ENCODE measurements at places on chromosomes 1 and 21. TPM values are rescaled to one million over a fixed set of nuclear protein-coding genes. Genes with fewer than 3 reads are reported as not detected.

GRCh38 chr21:45831991-45832740 is 149.4 kb upstream of the COL6A1 start:
- no peaks in the 10 kb centered on the region for H3K27me3 ChIP-seq
- DNase-seq: no peak
- H3K4me3 ChIP-seq: no peak overlapping the region
- no peaks in the 10 kb centered on the region for H3K36me3 ChIP-seq

DNA sequence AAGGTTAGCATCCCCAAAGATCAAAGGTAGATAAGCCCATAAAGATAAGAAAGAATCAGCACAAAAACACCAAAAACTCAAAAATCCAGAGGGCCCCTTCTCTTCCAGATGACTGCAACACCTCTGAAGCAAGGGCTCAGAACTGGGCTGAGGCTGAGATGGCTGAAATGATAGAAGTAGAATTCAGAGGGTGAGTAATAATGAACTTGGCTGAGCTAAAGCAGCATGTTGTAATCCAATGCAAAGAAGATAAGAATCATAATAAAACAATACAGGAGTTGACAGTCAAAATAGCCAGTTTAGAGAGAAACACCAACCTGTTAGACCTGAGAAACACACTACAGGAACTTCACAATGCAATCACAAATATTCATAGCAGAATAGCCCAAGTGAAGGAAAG is 406.9 kb upstream of the CXADR start:
- H3K36me3 ChIP-seq: no peaks in the 10 kb centered on the region
- DNase-seq: no peak
- H3K27ac ChIP-seq: no peak overlapping the region
- H3K4me3 ChIP-seq: no peak overlapping the region
- no peaks in the 10 kb centered on the region for H3K27me3 ChIP-seq
- H3K4me1 ChIP-seq: no peaks in the 10 kb centered on the region

DNA sequence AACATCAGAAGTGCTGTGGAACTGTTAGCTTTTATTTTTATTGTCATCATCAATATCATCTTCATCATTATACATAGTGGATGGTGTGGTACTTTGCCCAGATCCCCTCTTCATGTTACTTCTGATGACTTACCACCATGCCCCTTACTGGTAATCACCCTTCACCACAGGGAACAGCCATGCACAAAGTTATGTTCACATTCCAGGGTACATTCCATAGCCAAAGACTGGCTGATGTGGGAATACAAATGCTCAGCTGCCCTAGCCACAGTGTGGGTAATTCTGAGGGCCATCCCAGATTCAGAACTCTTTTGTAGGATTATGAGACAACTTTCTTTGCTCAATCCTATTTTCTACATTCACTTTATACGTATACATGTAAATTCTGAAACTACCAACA is 691.3 kb upstream of the CXADR start:
- H3K4me3 ChIP-seq: no peak overlapping the region
- no peak overlapping the region for H3K27ac ChIP-seq
- no peak for DNase-seq

DNA sequence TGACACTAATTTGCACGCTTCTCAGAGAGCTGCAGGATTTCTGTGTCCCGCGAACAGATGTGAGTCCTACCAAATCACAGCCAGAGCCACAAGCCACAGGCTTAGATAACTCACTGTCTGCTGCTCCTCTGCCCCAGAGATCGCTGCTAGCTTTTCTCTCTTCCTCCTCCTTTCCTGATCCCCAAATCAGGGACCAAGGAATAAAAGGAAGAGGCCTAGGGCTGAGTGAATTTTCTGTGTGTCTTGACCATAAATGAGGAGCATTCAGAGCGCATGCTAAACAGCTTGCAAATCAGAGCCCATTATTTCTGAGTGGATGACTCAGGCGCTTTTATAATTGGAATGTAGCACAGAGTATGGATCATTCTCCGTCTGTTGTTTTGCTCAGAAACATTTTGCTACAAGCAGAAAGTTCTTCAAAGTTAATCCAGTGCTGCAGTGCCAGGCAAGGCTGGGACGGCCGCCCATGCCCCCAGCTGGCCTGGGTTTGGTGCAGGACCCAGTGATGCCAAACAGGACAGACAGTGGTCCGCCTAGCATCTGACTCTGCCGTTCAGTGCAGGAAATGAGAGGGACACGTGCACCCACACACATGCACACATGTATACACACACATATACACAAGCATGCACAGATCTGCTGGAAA is 38.2 kb downstream of the KCNAB2 start:
- H3K36me3 ChIP-seq: peaks cover 66% of the 10 kb centered on the region
- no peak for DNase-seq
- H3K4me3 ChIP-seq: no peak overlapping the region
- no peaks in the 10 kb centered on the region for H3K4me1 ChIP-seq
- no peak overlapping the region for H3K27ac ChIP-seq

Gene MOB3C
- 10.7 TPM for total RNA-seq

Gene CFAP74
- not detected for total RNA-seq

DNA sequence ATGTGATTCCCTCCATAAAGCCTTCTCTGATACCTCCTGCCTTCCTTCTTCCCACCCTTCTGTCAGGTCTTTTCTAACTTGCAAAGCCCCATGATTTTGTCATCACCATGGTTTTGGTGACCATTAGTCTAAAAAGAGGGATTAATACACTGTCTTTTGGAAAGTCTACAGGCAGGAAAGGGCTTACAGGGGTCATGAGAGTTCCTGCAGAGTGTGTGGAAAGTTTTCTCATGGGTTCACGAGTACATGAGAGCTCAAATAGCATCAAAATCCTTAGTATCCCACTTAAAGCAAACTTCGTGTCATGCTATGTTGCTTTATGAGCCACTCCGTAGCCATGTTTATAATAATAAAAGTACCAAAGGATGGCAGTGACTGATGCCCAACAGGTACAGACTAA is 86.6 kb upstream of the BMP8A start:
- DNase-seq: no peak
- H3K36me3 ChIP-seq: peaks cover 9% of the 10 kb centered on the region
- no peak overlapping the region for H3K27ac ChIP-seq
- H3K4me3 ChIP-seq: no peak overlapping the region
- H3K27me3 ChIP-seq: no peaks in the 10 kb centered on the region

Gene AMY1B
- not detected for total RNA-seq

DNA sequence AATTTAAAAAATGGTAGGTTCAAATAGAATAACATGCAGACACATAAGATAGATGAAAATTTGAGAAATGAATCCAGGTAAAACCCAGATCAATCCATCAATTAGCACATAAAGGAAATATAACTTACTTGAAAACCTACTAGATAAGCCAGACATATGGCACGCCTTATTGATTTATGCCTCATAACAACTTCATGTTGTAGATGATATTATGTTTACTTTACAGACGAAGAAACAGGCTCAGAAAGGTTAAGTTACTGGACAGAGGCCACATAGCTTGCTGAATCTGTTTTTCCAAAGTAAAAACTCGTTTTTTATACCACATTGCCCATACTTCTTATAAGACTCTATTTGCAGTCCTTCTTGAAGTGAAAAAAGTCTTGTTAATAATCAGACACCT is 22.1 kb upstream of the NCF2 start:
- no peak overlapping the region for H3K4me3 ChIP-seq
- no peaks in the 10 kb centered on the region for H3K36me3 ChIP-seq
- H3K27me3 ChIP-seq: no peaks in the 10 kb centered on the region
- H3K4me1 ChIP-seq: peaks cover 24% of the 10 kb centered on the region
- no peak overlapping the region for H3K27ac ChIP-seq

- no peak overlapping the region for H3K4me3 ChIP-seq
- H3K27me3 ChIP-seq: no peaks in the 10 kb centered on the region
- no peak for DNase-seq
- H3K36me3 ChIP-seq: peaks cover 11% of the 10 kb centered on the region
These were observed 5.2 kb downstream of the TTC22 start for GRCh38 chr1:54795841-54796468.

DNA sequence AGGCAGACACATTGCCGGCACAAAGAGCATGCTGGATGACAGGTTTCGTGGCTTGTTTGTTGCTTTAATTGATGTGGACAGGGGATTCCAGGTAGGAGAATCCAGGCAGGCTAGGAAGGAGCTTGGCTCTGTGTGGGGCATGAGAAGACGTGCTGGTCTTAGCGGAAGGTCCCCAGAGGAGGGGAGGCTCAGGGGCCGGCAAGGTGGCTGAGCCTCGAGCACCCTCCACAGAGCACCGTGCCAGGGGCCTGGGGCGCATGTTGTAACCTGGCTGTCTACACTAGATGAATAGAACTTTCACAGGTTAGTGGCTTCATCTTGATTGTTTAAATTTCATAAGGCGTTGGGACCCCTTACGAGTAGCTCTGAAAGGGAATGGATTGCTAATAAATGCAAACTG is 223.1 kb downstream of the CAMTA1 start:
- peaks cover 6% of the 10 kb centered on the region for H3K27me3 ChIP-seq
- H3K4me1 ChIP-seq: no peaks in the 10 kb centered on the region
- H3K4me3 ChIP-seq: no peak overlapping the region
- no peaks in the 10 kb centered on the region for H3K36me3 ChIP-seq
- H3K27ac ChIP-seq: no peak overlapping the region

Gene OLIG2
- total RNA-seq: not detected

Gene RGS18
- not detected for total RNA-seq

Gene CAPZB
- total RNA-seq: 334 TPM

DNA sequence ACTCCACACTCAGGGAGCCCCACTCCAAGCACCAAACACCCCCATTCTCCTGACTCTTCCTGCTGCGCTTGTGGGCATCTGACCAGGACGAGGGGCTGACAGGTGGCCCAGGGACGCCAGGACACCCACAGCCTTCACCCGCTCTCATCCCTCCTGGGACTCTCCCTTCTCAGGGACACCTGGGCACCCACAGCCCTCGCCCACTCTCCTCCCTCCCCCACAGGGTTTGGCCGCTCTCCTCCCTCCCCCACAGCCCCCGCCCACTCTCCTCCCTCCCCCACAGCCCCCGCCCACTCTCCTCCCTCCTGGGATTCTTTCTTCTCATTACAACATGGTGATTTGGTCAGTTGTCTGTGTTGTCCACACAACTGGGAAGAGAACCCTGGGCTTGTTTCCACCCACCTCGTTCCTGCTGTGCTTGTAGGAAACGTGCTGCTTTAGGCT is 43.4 kb downstream of the PRDM15 start:
- DNase-seq: no peak
- no peaks in the 10 kb centered on the region for H3K27me3 ChIP-seq
- H3K4me3 ChIP-seq: no peak overlapping the region
- H3K27ac ChIP-seq: peak overlapping the region; percentile 56

GRCh38 chr1:51515312-51515960 is 3.6 kb downstream of the EPS15 start:
- H3K27ac ChIP-seq: peak overlapping the region; percentile 79
- H3K27me3 ChIP-seq: no peaks in the 10 kb centered on the region
- H3K36me3 ChIP-seq: peaks cover 14% of the 10 kb centered on the region
- no peak for DNase-seq
- H3K4me3 ChIP-seq: peak overlapping the region; percentile 97

DNA sequence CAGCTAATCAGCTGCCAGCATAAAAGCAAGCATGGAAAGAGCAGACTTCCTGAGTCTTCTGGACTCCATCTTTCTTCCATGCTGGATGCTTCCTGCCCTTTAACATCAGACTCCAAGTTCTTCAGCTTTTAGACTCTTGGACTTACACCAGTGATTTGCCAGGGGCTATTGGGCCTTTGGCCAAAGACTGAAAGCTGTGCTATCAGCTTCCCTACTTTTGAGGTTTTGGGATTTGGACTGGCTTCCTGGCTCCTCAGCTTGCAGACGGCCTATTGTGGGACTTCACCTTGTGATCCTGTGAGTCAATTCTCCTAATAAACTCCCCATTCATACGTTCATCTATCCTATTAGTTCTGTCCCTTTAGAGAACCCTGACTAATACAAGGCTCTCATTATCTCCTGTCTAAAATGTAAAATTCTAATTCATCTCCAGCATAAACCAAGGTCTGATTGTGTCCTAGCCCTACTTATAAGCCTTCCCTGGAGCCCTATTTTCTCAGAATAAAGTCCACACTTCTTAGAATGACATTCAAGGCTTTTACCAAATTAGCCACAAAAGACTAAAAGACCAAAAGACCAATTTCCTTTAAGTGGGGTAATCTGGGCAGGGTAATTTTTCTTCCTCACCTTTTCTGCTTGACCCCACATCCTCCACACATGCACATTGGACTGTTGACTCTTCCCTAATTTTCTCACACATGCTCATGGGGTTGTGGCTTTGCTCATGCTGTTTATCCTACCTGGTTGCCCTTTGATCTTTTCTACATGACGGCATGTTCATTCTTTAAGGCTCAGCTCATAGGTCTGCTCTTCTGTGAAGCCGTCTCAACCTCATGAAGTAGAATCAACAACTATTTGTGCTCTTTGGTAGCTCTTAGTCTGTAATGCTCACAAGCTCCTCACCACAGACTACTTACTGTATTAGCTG is 18.1 kb upstream of the ENAH start:
- DNase-seq: no peak
- H3K27ac ChIP-seq: no peak overlapping the region
- H3K36me3 ChIP-seq: no peaks in the 10 kb centered on the region
- H3K4me1 ChIP-seq: no peaks in the 10 kb centered on the region
- peaks cover 13% of the 10 kb centered on the region for H3K27me3 ChIP-seq

All from activated B cell treated with CpG ODN at 0.5 μM for 24 hours (primary cell).